Urinary bladder (tissue), 4 donors: ENCODE measurements at places on chromosomes 12 and 14. TPM values are rescaled to one million over a fixed set of nuclear protein-coding genes. Genes with fewer than 3 reads are reported as not detected.

Gene OTOGL
- total RNA-seq, result 4.5 TPM

Gene RFX4
- not detected for total RNA-seq

Gene COCH
- 4.2 TPM for total RNA-seq

Gene PTPRB
- 42.2 TPM for total RNA-seq

Gene NTN4
- total RNA-seq, result 12.8 TPM

Gene PMCH
- total RNA-seq, result not detected

Gene GAS2L3
- 60.9 TPM for total RNA-seq

Gene CREBL2
- total RNA-seq, result 39.0 TPM

Gene RNASE3
- not detected for total RNA-seq

Gene IAPP
- total RNA-seq, result not detected

Gene OR11G2
- not detected for total RNA-seq

Gene ACOT2
- total RNA-seq, result 39.4 TPM

Gene ADCY4
- total RNA-seq, result 12.6 TPM

Gene COX8C
- not detected for total RNA-seq

Gene CABP1
- 4.9 TPM for total RNA-seq

Gene UTP20
- 23.7 TPM for total RNA-seq

Gene RNASE2
- 1.3 TPM for total RNA-seq

Gene ANKRD33
- total RNA-seq, result not detected

Gene CAPZA3
- not detected for total RNA-seq

Gene RBMS2
- 27.5 TPM for total RNA-seq

Gene CPNE6
- 0.58 TPM for total RNA-seq
